ENCODE measurements at places on chromosomes 13 and 19.

DNA sequence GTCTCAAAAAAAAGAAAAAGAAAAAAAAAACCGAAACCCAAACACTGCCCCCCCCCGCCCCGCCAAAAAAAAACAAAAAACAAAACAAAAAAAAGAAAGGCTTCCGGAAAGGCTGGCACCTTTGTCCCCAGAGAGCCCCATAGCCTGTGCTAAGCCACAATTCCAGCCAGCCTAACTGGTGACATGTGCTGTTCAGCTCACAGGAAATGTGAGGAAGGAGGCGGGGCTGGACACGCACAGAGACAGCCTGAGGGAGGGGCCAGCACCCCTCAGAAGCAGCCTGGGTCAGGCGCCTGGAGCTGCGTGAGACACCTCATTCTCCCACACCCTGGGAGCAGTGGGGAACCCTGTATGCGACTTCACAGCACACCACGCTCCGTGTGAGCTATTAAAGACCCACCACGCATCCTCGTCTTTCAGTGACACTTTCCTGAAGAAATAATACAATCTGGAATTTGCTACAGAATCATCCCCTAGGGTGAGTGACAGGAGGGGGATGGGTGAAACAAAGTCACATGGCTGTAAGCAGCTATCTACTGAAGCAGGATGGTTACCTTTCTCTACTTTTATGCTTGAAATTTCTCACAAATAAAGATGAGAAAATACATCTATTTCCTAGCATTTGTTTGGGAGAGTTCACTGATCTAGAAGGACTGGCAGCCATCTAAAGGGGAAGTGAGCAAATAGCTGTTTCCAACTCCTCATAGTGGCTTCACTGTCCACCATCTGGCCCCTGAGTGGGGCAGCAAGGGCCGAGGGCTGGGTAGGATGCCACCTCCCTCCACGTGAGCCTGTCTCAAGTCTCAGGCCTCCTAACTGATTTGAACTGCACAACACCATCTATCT lies 12.3 kb upstream of the SLC35E1 start:
- DNase-seq = peak; percentile 94

DNA sequence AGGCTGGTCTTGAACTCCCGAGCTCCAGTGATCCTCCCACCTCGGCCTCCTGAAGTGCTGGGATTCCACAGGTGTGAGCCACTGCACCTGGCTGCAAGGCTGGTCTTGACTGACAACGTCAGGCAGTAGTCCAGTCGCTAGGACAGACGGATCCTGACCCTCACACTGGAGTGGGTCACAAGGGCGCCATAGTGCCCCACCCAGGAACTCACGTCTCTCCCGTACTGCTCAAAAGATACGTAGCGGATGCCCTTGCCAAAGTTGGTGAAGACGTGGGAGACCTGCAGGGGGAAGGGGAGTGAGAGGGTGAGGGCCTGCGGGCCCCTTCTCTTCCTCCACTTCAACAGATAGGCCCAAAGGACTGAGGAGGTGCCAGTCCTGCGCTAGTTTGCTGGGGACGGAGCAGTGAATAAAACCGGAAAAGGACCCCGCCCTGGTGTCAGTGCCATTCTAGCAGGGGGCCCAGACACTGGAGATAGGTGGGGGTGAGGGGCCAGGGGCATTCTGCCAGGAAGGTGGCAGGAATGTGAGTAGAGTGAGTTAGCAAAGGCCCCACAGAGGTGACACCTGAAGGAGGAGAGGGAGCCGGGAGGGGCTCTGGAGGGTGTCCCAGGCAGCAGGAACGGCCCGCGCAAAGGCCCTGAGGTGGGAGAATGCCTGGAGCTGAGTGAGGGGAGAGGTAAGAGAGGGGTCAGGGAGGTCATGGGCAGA lies 11.9 kb downstream of the MRPS12 start:
- no peak for DNase-seq

DNA sequence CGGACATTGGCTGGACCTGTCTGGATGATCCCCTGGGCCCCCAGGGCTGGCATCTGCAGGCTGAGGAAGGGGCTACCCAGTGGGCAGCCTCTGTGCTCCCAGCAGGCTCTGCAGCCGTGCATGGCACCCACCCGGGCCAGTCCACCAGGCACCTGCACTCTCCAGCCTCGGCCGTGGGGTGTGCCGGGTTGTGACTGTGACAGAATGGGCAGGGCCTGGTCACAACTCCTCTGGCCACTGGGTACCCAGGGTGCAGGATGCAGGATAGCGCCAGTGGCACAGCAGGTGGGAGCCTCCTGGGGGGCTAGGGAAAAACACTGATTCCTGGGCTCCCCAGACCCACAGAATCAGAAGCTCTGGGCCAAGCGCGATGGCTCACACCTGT lies 10.0 kb downstream of the PEX11G start:
- no peak for DNase-seq

- DNase-seq = no peak
These were observed 103.3 kb downstream of the EDNRB start for GRCh38 chr13:77815330-77815729.

DNA sequence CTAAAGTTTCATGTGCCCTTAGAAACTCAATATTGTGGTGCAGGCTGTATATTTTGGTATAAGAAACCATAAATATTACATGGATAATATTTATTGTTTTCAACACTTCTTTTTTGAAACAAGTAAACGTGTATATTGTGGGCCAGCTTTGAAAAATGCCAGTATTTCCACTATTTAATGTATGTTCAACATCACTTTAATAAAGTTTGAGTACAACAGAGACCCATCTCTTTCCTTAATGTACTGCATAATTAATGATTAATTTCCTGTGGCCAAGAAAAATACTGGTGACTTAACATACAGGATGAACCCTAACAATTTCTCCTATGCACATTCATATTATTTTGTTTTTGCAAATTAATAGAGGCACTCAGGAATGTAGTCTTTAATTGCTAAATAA lies 2891.5 kb downstream of the PCDH9 start:
- DNase-seq = no peak

GRCh38 chr19:5914946-5915781 lies 1.1 kb downstream of the CAPS start:
- DNase-seq = no peak

- DNase-seq = no peak
These were observed 22.8 kb downstream of the ZNF574 start for GRCh38 chr19:42098781-42099180.

GRCh38 chr13:75825161-75825560 lies 189.0 kb downstream of the LMO7 start:
- no peak for DNase-seq

Data from HTR-8/SVneo (cell line).